ENCODE measurements at places on chromosomes 3 and 15. TPM values are rescaled to one million over a fixed set of nuclear protein-coding genes. Genes with fewer than 3 reads are reported as not detected.

The P2RY1 gene
- 2.9 TPM for total RNA-seq

GRCh38 chr3:170277833-170278580 lies 55.8 kb downstream of the PRKCI start:
- DNase-seq = no peak

DNA sequence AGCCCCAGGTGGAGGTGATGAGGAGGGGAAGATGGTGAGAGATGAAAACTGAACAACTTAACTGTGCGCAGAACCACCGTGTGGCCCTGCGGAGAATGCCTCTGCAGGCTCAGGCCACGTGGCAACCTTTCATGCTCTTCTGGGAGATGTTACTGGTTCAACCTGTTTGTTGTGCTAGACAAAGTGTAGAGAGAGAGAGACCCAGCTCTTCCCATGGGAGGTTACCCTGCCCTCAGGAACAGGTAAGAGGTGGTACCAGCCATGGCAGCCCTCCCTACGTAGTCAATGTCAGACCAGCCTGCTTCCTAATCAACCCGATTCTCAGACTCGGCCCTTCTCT lies 37.0 kb upstream of the HACD2 start:
- DNase-seq = no peak

The DNASE1L3 gene
- 0.37 TPM for total RNA-seq

The COL6A6 gene
- total RNA-seq = 1.4 TPM

The NRG4 gene
- total RNA-seq = 43.6 TPM

DNA sequence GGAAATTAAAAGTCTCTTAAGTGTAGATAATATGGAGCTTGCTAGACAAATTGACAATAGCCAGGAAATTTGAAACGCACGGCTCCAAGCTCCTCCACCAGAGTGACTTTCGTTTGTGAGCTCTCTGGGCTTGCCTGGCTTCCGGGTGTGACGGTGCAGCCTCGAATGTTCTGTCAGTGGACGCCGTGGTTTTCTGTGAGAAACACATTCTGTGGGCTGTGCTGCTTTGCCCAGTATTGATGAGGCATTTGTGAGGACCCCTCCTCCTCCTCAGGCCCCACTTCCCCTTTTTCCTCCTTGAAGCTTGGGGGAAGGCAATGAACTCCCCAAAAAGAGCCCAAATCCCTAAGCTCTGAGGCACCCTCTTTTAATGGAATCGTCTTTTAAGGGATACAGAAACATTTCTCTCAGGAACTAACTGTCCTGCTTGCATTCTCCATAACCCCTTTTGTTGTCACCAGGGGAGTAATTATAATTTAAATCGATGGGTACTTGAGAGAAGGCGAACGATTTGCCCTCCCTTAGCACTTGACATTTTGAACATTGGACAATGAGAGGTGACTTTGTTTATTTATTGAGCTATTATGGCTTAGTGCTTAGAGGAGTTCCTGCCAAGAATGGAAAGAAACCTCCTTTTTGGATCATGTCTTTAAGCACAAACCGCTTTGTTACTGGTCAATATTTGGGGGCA lies 40.8 kb downstream of the POLR2M start:
- DNase-seq = no peak

DNA sequence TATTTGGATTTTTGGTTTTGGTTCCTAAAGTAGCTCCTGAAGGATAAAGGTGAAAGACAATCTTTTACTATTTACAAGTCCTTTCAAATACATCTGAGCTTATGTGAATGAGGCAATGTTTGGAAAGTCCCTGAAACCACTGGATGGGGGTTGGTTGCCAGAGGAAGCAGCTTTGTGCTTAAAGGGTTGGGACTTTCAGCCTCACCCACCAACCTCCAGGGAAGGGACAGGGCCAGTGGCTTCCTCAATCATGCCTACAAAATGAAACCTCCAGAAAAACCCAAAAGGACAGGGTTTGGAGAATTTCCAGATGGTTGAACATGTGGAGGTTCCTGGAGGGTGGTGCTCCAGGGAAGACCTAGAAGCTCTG lies 20.9 kb upstream of the ABHD17C start:
- peak; percentile 20 for DNase-seq
